ENCODE measurements at places on chromosomes 11 and 22.

DNA sequence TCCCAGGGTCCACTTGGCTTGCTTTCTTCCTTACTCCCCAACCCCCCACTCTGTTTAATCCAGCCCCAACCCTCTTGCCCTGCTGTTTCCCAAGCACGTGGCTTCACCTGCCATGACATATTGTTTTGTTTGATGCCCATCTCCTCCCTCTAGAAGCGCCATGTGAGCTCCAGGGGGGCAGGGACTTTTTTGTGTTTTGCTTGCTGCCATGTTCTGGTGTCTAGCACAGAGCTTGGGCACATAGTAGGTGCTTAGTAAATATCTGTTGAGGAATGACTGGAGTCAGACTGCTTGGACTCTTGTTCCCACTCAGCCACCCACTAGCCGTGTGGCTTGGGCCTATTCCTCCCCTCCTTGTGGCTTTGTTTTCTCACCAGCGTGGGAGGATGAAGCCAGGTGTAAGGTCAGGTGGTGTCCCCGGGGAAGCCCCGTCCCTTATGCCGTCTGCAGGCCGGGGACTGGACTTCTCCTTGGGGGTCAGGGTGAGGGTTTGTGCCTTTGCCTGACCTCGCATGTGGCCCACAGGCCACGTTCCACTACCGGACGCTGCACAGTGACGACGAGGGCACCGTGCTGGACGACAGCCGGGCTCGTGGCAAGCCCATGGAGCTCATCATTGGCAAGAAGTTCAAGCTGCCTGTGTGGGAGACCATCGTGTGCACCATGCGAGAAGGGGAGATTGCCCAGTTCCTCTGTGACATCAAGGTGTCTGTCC, 3.8 kb downstream of the AIP start:
- DNase-seq: no peak

- DNase-seq: no peak
These were observed 893.3 kb downstream of the FAM181B start for GRCh38 chr11:81840380-81840779.

DNA sequence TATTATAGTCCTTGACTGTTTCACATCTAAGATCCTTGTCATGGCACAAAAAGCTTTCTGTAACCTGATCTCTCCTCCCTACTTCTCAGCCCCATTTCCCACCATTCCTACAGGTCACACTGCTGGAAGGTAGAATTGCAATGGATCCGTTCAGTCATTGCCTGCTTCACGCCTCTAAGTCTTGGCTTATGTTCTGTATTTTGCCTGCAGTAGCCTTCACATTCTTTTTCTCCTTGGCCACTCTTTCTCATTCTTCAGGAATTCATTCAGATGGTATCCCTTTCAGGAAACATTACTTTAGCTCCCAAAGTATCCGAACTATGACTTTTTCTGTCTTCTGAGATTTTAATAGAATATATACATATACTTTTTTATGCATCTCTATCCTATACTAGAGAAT, 731.5 kb downstream of the NTM start:
- DNase-seq: no peak

DNA sequence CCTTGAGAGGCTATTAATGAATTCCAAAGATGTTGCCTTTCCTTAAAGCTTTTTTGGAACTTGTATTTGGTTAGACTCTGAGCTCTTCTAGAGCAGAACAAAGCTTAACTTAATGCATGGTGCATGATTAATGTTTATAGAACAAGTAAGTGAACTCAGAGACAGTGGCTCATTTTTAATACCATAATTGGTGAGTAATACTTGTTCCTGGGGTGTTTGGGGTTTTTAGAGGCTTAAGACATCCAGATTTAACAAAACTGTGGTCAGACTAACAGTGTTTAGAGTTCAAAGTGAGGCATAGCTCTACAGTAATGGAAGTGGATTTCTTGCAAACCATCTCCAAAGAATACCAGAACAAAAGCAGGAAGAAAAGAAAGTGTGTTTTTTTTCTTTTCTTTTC, 73.7 kb upstream of the CTSC start:
- DNase-seq: no peak

DNA sequence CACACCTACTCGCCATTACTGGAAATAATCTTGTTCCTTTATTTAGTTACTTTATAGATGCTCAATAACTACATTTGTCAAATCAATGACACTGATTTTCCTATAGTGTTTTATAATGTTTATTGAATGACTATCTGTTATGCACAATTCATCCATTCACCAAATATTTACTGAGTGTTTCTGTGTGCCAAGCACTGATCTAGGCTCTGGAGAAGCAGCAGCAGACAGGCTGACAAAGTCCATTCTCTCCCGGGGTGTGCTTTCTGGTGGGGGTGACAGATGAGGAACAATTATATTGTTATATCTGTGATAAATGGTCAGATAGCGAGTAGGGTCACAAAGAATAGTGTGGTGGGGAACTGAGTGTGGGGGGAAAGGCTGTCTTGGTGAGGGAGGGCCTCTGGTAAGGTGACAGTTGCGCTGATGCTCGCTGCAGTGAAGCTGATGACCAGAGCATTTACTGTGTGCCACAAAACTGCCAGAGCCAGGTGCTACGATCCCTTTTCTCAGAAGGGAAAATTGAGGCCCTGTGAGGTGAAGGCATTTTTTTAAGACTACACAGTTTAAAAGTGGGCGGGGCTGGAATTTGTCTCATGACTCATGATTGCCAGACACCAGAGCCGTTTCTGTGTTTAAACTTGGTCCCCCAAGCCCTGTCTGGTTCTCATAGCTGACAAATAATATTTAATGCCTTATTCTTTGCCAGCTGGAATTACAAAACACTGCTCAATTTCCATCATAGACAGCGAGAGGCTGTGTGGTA, 10.2 kb downstream of the PACS1 start:
- DNase-seq: peak; percentile 83

GRCh38 chr22:47201996-47202818, 439.8 kb downstream of the TBC1D22A start:
- no peak for DNase-seq

- DNase-seq: no peak
These were observed 127.5 kb downstream of the SIK3 start for GRCh38 chr11:116970485-116971292.

DNA sequence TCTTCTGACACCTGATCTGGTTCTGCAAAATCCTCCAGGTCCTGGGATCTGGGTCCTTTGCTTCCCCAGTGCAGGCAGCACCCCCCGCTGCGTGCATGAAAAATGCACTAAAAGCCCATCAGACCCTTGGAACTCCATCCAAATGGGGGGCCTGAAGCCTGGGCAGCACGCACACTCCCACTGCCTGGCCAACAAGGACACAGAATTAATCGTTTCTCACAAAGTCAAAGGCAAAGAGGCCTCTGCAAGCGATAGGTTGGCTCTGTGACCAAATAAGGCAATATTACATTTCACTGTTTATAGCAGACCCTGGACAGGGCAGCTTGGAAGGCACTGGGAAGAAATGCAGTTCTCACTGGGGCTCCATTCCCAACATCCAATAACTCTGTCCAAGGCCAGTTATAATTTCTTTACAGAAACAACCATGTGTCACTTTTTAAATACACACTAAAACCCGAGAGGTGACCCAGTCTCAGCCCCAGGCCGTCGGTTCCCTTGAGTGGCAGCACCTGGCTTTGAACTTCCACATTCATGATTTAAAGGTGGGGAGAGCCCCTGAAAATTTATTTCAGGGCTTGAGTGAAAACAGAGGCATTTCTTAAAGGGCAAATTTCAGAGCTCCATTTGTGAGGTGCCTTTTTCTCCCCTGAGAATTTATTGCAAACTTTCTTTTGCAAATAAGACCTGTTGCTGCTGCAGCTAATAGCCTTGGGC, 114.4 kb upstream of the ANO1 start:
- no peak for DNase-seq

DNA sequence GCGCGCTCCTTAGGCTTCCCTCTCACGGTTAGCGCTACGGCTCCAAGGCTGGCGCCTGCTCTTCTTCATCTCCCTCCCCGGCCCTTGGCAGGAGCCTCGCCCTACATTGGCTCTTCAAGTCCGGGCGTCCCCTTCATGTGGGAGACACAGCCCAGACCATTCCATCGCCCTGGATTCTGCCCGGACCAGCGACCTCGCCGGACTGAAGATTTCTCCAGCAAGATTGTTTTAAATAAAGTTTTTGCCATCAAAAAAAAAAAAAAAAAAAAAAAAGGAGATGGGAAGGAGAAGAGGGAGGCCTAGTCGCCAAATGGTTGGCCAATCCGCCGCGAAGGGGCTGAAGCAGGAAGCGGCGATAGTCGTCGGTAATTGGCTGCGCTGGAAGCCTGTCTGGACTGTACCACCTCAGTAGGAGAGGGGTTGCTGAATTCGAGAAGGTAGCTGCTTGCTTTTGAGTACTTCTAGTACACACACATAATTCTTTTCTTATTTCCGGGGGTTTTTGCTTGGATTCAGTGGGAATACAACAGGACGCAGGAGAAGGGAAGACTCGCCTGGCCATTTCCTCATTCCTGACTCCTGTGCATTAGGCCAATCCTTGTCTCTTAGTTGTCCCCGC, 688 bp upstream of the ZDHHC5 start:
- peak; percentile 96 for DNase-seq

GRCh38 chr11:96481771-96482170, 92.0 kb downstream of the JRKL start:
- no peak for DNase-seq

GRCh38 chr11:63920126-63920938, 3.4 kb upstream of the RCOR2 start:
- DNase-seq: no peak

DNA sequence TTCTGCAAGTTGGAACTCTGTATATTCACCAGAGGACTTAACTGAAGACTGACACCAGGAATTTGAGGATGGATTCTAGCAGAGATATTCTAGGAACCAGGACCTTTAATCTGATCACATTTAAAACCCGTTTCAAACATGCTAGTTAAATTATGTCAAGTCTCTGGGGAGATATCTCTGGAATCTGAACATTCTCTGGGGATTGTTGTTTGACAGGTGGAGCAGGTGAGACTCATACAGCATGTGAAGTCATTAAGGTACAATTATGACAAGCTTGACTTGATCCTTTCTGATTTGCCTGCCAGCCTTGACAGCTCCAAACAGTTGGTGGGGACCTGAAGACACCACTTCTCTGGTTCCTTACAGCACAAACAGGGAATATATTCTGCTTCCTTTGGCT, 100.3 kb downstream of the FAT3 start:
- no peak for DNase-seq

DNA sequence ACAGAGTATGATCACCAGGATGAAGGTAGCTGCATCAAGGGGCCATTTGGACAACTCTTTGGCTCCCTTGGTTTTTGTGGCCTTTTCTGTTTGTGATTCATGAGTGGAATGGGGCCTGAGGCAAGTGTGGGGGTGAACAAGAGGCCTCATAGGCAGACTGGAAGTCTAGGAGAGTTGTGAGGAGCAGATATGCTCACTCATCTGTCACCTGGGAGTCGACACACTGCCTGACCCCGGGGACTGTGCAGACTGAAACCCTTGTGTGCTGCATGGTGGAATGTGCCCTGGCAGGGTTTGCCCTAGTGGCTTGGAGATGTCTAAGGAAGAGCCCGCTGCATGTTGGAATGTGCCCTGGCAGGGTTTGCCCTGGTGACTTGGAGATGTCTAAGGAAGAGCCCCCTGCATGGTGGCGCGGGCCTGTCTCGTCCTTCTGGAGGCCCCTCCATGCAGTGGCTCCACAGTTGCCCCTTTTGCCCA, 60.0 kb downstream of the MED15 start:
- DNase-seq: no peak

GRCh38 chr11:33329705-33330329, 72.6 kb downstream of the HIPK3 start:
- peak; percentile 60 for DNase-seq

- no peak for DNase-seq
These were observed 37.8 kb downstream of the SCN3B start for GRCh38 chr11:123616505-123617198.

DNA sequence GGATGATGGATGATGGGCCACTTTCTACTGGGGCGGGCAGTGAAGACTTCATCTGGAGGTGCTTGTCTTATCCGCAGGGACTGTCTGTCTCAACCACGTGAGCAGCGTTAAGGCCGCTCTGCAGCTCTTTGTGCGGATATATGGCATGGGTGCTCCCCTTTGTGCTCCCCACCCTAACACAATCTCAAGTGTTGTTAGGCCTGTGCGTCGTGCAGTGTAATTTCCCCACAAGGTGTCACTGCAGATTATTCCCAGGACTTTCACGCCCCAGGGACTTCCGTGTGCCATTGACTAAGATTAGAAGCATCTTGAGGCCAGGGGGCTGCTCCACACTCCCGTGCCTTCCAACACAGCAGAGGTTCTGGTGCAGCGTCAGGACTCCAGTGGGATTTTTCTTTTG, 65.3 kb downstream of the TBC1D22A start:
- DNase-seq: no peak

DNA sequence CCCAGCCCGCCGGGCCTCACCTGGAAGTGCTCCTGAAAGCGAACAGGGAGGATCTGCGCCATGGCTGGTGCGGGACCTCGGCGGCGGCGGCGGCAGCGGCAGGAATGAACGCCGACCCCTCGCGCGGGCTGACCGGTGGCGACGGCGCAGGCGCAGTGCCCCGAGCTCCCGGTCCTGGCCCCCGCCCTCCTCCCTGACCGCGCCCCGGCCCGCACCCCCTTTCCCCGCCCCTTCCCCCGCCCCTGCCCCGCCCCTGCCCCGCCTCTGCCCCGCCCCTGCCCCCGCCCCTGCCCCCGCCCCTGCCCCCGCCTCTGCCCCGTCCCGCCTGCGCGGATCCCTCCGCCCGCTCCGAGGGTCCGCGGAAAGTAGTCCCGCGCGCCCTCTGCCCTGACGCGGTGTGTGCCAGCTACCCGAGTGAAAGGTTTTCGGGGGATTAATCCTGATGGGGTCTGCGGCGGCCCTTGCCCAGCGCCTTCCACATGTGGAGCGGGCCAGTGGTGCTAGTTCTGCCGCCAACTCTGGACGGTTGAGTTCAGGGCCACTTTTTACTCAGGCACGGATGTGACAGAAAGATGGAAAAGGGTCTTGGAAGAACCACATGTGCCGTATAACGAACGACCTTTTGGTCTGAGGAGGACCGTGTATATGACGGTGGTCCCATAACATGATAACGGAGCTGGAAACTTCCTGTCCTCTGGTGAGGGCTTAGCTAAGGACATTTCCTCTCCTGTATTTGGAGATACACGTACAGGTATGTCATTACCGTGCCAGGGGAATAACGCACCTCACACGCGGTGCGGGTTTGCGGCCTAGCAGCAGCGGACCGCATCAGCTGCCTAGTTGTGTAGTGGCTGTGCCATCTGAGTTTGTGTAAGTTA, at the start of gene CLTCL1:
TSS of gene CLTCL1 (minus strand) at position 140 of the 878 bp plus-strand sequence. CDS start at position 62, 78 bp downstream.
- DNase-seq: peak; percentile 62

GRCh38 chr11:87466223-87466622, 428.5 kb downstream of the TMEM135 start:
- no peak for DNase-seq
